Activated T-cell treated with anti-CD3 and anti-CD28 coated beads, Interleukin-2, amount 50 U/mL, for 72 hours (primary cell): ENCODE measurements at places on chromosomes 2 and 18. TPM values are rescaled to one million over a fixed set of nuclear protein-coding genes. Genes with fewer than 3 reads are reported as not detected.

KIAA2012 gene
- not detected for total RNA-seq

ABCB11 gene
- total RNA-seq = not detected

DNA sequence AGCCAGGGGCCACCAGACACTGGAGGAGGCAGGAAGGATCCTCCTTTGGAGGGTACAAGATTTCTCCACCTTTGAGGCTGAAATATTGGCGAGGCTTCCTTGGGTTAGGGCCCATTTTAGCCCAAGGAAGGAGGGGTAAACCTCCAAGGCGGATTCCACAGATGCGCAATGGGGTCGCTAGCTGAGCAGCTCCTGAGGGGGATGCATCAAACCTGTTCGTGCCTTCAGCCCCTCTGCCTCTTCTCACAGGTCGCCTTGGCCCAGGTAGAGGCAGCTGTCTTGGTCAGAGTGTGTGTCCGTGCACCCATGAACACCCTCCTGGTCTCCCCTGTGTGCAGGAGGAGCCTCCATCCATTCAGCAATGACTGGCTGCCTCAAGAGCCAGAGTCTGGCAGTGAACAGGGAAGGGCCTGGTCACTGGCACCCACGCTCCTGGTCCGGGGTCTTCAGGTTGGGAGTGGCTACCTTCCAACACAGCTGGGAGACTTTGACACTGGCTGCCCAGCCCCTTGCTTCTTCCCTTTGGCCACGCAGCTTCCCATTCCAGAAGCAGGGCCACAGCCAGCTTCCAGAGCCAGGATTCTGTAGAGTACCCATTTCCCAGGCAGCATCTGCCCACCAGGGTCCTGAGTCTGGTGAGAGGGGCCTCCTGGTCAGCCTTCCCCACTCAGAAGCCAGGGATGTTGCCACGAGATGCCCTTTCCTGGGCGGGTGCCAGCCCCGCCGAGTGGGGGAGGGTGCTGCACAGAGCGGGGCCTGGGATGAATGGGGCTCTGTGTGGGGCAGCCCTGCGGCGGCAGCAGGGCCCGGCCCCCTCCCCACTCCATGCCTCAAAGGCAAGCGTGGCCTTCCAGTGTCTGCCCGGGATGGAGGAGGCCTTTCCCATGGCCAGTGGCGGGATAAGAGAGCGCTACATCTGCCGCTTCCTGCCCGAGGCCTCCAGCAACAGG is 95.8 kb upstream of the GPC1 start:
- H3K27ac ChIP-seq = no peak overlapping the region
- H3K27me3 ChIP-seq = peaks cover 12% of the 10 kb centered on the region
- no peaks in the 10 kb centered on the region for H3K4me1 ChIP-seq
- no peaks in the 10 kb centered on the region for H3K36me3 ChIP-seq
- H3K4me3 ChIP-seq = no peak overlapping the region

CYP27C1 gene
- not detected for total RNA-seq

- no peak overlapping the region for H3K27ac ChIP-seq
- DNase-seq = no peak
- peaks cover 25% of the 10 kb centered on the region for H3K4me1 ChIP-seq
Observed at GRCh38 chr2:181949047-181949446, 36.6 kb upstream of the PPP1R1C start.

KCNE4 gene
- not detected for total RNA-seq

DNA sequence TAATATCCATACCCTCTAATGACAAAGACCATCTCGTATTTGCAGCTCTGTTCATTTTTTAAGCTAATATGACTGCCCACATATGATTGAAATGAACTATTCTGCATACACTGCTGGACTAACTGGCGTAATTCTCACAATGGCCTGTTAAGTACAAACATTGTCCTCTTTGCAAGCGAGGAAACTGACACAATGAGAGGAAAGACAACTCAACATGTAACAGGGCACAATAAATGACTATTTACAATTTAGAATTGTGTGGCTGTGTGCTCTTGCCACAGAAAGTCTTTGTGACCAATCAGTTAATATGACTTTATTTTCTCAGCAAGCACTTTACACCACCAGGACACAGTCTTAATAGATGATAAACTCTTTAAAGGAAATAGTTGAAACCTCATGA is 498.0 kb downstream of the CNTNAP5 start:
- no peaks in the 10 kb centered on the region for H3K36me3 ChIP-seq
- H3K27ac ChIP-seq = no peak overlapping the region
- no peak overlapping the region for H3K4me3 ChIP-seq
- H3K27me3 ChIP-seq = no peaks in the 10 kb centered on the region
- DNase-seq = no peak
- no peaks in the 10 kb centered on the region for H3K4me1 ChIP-seq

DNA sequence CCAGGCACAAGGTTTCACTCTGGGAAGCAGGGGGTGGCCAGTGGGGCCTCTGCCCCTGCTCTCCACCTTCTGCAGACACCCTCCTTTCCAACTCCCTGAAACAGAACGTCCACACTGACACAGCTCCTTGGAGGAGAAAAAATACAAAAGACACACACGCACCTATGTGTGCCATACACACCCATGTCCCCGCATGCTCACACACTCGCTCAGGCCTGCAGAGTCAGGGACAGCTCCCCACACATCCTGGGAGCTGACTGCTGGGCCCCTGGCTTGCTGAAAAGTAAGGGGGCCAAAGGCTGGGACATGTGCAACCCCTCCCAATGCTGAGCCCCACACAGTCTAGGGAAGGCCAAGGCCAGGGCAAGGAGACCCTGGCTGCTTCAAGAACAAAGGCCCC is 200.5 kb downstream of the TNS1 start:
- H3K27me3 ChIP-seq = no peaks in the 10 kb centered on the region
- H3K4me3 ChIP-seq = no peak overlapping the region
- H3K4me1 ChIP-seq = no peaks in the 10 kb centered on the region
- no peaks in the 10 kb centered on the region for H3K36me3 ChIP-seq
- no peak for DNase-seq

HOXD4 gene
- total RNA-seq = not detected

DNA sequence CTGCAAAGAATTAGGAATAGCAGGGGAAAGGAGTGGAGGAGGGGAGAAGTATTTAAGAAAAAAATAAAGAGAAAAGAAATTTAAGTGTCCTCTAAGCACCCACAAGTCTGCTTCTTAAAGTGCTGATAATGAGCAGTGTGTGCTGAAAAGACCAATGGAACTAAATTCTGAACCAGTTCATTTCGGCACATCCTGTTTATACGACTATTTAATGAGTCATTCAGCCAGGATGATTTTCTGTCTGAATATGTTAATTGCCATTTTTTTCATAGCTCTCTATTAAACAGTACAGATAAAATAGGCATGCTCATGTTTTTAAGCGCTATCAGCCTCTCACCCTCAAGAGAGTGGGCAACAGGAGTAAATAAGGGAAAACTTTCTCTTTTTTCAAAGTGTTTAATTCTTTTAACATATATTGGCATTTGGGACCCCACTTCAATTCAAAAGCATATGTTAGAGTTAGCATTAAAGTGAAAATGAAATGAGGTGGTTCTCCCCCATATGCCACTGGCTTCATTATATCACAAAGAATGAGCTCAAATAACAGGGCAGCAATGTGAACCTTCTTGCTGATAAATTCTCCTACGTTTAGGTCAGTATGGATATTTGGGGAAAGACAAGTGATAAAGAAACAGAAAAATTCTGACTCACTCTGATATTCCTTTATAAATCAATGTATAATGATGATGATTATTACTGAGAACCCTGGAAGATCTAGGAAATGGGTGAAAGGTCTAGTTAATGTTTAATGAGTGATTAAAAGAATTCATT is 87.5 kb downstream of the TCF4 start:
- no peak overlapping the region for H3K4me3 ChIP-seq
- no peaks in the 10 kb centered on the region for H3K36me3 ChIP-seq
- peaks cover 10% of the 10 kb centered on the region for H3K4me1 ChIP-seq

- H3K27ac ChIP-seq = no peak overlapping the region
- no peak overlapping the region for H3K4me3 ChIP-seq
- DNase-seq = no peak
- H3K36me3 ChIP-seq = no peaks in the 10 kb centered on the region
- H3K4me1 ChIP-seq = peaks cover 37% of the 10 kb centered on the region
- H3K27me3 ChIP-seq = peaks cover 79% of the 10 kb centered on the region
Observed at GRCh38 chr2:172080641-172081220, 4.6 kb upstream of the DLX1 start.

GPR39 gene
- total RNA-seq = not detected

DNA sequence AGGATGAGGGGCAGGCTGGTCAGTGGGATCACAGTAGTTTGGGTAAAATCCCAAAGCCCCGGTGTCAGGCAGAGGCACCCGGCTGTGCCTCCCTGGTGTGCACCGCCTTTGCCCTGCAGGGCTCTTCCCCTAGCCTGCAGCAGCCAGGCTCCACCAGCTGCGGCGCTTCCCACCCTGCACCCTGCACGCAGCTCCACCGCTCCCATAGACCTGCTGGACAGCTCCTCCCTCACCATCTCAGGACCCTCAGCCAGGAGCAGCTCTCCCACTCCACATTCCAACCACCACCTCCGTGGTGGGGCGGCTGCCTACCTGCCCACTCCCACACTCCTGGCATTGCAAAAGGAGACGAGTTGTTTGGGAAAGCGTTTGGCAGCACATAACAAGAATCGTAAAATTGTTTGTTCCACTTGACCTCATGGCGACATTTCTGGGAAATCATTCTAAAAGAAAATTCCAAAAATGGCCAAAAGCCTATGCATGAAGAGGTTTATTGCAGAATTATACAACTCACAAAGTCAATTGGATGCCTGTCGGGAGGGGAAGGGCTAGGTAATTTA is 287.4 kb upstream of the HDAC4 start:
- DNase-seq = no peak
- H3K36me3 ChIP-seq = no peaks in the 10 kb centered on the region
- H3K4me3 ChIP-seq = no peak overlapping the region
- no peaks in the 10 kb centered on the region for H3K4me1 ChIP-seq
- H3K27ac ChIP-seq = no peak overlapping the region
- H3K27me3 ChIP-seq = peaks cover 13% of the 10 kb centered on the region

- H3K36me3 ChIP-seq = no peaks in the 10 kb centered on the region
- H3K27ac ChIP-seq = no peak overlapping the region
- no peak for DNase-seq
- H3K4me1 ChIP-seq = no peaks in the 10 kb centered on the region
- no peak overlapping the region for H3K4me3 ChIP-seq
Observed at GRCh38 chr18:33951031-33951430, 273.7 kb downstream of the NOL4 start.

TMEM17 gene
- 0.70 TPM for total RNA-seq

DNA sequence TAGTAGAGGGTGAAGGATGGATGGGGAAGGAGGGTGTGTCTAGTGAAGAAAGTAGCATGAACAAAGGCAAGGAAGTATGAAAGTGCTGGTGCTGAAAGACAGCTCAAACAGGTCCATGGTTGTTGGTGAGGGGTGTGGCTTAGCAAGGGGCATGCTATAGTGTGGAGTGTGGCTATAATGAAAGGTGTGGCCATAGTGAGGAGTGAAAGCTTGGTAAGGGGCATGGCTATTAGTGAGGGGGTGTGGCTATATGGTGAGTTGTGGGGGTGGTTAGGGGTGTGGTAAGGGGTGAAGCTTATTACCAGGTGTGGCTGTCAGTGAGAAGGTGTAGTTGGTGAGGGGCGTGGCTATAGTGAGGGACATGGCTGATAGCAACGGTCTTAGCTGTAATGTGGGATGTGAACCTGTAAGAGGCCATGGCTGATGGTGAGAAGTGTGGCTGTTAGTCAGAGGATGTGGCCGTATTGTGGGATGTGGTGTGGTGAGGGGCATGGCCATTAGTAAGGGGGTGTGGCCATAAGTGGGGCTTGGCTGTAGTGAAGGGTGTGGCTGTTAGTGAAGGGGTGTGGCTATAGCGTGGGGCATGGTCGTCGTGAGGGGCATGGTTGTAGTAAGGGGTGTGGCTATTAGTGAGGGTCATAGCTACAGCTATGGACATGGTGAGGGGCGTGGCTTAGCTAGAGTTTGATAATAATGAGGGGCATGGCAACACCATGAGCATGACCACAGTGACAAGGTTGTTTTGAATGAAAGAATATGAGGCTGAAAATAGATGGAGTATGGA is 549.6 kb downstream of the FBXO15 start:
- H3K27me3 ChIP-seq = no peaks in the 10 kb centered on the region
- H3K4me1 ChIP-seq = no peaks in the 10 kb centered on the region
- no peaks in the 10 kb centered on the region for H3K36me3 ChIP-seq
- H3K4me3 ChIP-seq = no peak overlapping the region
- no peak overlapping the region for H3K27ac ChIP-seq

- no peak overlapping the region for H3K4me3 ChIP-seq
- no peaks in the 10 kb centered on the region for H3K36me3 ChIP-seq
- H3K27ac ChIP-seq = no peak overlapping the region
- peaks cover 27% of the 10 kb centered on the region for H3K27me3 ChIP-seq
Observed at GRCh38 chr2:70966681-70967080, 11.7 kb upstream of the ANKRD53 start.

KRTCAP3 gene
- total RNA-seq = 14.6 TPM

C2orf81 gene
- 4.9 TPM for total RNA-seq

C2orf66 gene
- total RNA-seq = 0.38 TPM

- no peak overlapping the region for H3K4me3 ChIP-seq
- no peak overlapping the region for H3K27ac ChIP-seq
- H3K27me3 ChIP-seq = peaks cover 57% of the 10 kb centered on the region
- no peaks in the 10 kb centered on the region for H3K36me3 ChIP-seq
- peaks cover 9% of the 10 kb centered on the region for H3K4me1 ChIP-seq
- no peak for DNase-seq
Observed at GRCh38 chr2:201880993-201881611, 74.8 kb downstream of the CDK15 start.

DNA sequence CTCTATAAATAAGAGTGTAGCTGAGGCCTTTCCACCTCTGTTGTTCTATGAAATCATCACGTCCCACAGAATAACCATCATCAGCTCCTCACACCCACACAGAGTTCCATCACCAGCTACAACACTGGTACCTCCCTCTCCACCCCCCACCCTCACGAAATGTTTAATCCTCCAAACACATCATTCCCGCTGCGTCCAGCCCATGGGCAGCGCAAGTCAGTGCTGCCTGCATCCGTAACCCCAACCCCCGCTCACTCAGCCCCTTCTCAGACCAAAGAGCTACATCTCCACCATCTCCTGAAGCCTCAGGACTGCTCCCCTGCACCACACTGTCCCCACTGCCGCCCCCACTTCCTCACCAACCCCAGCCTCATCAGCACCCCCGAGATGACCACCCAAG is 19.4 kb downstream of the DNMT3A start:
- DNase-seq = no peak
- peaks cover 70% of the 10 kb centered on the region for H3K4me1 ChIP-seq
- H3K4me3 ChIP-seq = peak overlapping the region; percentile 88
- no peaks in the 10 kb centered on the region for H3K27me3 ChIP-seq
- peak overlapping the region; percentile 93 for H3K27ac ChIP-seq

- peaks cover 2% of the 10 kb centered on the region for H3K36me3 ChIP-seq
- peaks cover 11% of the 10 kb centered on the region for H3K27me3 ChIP-seq
- H3K4me3 ChIP-seq = peak overlapping the region; percentile 87
- H3K27ac ChIP-seq = no peak overlapping the region
- H3K4me1 ChIP-seq = peaks cover 7% of the 10 kb centered on the region
- peak; percentile 1 for DNase-seq
Observed at GRCh38 chr2:114661971-114662939, 219.8 kb downstream of the DPP10 start.

GRCh38 chr2:190999058-190999457 is 14.9 kb downstream of the STAT1 start:
- peaks cover 74% of the 10 kb centered on the region for H3K4me1 ChIP-seq
- no peaks in the 10 kb centered on the region for H3K27me3 ChIP-seq
- no peak for DNase-seq
- H3K27ac ChIP-seq = peak overlapping the region; percentile 39
- H3K36me3 ChIP-seq = peaks cover 85% of the 10 kb centered on the region

- peak; percentile 61 for DNase-seq
- peak overlapping the region; percentile 90 for H3K4me3 ChIP-seq
- no peaks in the 10 kb centered on the region for H3K36me3 ChIP-seq
- H3K4me1 ChIP-seq = peaks cover 50% of the 10 kb centered on the region
- H3K27ac ChIP-seq = peak overlapping the region; percentile 86
Observed at GRCh38 chr18:54269893-54270844, 852 bp downstream of the POLI start.

UNC80 gene
- not detected for total RNA-seq

GRCh38 chr2:6683516-6683915 is 182.2 kb downstream of the CMPK2 start:
- no peak for DNase-seq
- H3K27ac ChIP-seq = no peak overlapping the region
- no peaks in the 10 kb centered on the region for H3K36me3 ChIP-seq
- H3K4me1 ChIP-seq = no peaks in the 10 kb centered on the region
- H3K4me3 ChIP-seq = no peak overlapping the region
